Thyroid gland (tissue), 4 donors: ENCODE measurements at places on chromosomes 7 and 10. TPM values are rescaled to one million over a fixed set of nuclear protein-coding genes. Genes with fewer than 3 reads are reported as not detected.

The ADARB2 gene
- 0.08 TPM for total RNA-seq

The ANKRD2 gene
- not detected for total RNA-seq

The MICALL2 gene
- 10.0 TPM for total RNA-seq

The GNGT1 gene
- total RNA-seq, result not detected

The FEZF1 gene
- total RNA-seq, result not detected

The VWDE gene
- total RNA-seq, result 2.7 TPM

The GHRHR gene
- 0.54 TPM for total RNA-seq

The EPDR1 gene
- total RNA-seq, result 70.2 TPM

The POLL gene
- total RNA-seq, result 26.2 TPM

The SEC31B gene
- 8.9 TPM for total RNA-seq

The PDE6C gene
- total RNA-seq, result not detected

The LRIT2 gene
- not detected for total RNA-seq

The SCART1 gene
- total RNA-seq, result 3.1 TPM

The CALN1 gene
- total RNA-seq, result 0.10 TPM

The SPRN gene
- 0.15 TPM for total RNA-seq

The OGDH gene
- 199 TPM for total RNA-seq

The HOXA5 gene
- total RNA-seq, result 2.7 TPM

The NPSR1 gene
- not detected for total RNA-seq

The SNX10 gene
- total RNA-seq, result 2.5 TPM

The HOXA1 gene
- total RNA-seq, result not detected

The PSPH gene
- 19.3 TPM for total RNA-seq

The SFRP5 gene
- total RNA-seq, result 0.22 TPM

The TRPV5 gene
- not detected for total RNA-seq

The IFT22 gene
- total RNA-seq, result 48.2 TPM

The COL28A1 gene
- 1.9 TPM for total RNA-seq

The IKZF1 gene
- total RNA-seq, result 10.5 TPM

The PNLIPRP3 gene
- 0.27 TPM for total RNA-seq

The CRTAC1 gene
- total RNA-seq, result 7.3 TPM

The HOXA10 gene
- not detected for total RNA-seq

The VENTX gene
- not detected for total RNA-seq

The NXPH1 gene
- total RNA-seq, result not detected

The IMPDH1 gene
- 21.9 TPM for total RNA-seq

The SLC13A4 gene
- 0.20 TPM for total RNA-seq

The NAT16 gene
- total RNA-seq, result 1.4 TPM

The EPO gene
- total RNA-seq, result not detected

The ERV3-1 gene
- total RNA-seq, result 20.1 TPM

The MSMB gene
- not detected for total RNA-seq

The TMEM225B gene
- total RNA-seq, result 3.2 TPM

The PNLIP gene
- total RNA-seq, result not detected

The FAM131B gene
- total RNA-seq, result not detected

The POLR2J2 gene
- total RNA-seq, result 4.0 TPM
